Smooth muscle cell of the pulmonary artery (primary cell): ENCODE measurements at places on chromosomes 6 and 20. TPM values are rescaled to one million over a fixed set of nuclear protein-coding genes. Genes with fewer than 3 reads are reported as not detected.

The COL20A1 gene
- under 0.01 and 0.07 TPM in 2 replicates for total RNA-seq

The PCSK2 gene
- total RNA-seq: 0.07 TPM in 1 of 2 replicates, not detected in the other

The FAM217A gene
- not detected in 2 replicates for total RNA-seq

The MAFB gene
- total RNA-seq: 0.79 and 2.0 TPM in 2 replicates

The STK38 gene
- 23.7 and 25.7 TPM in 2 replicates for total RNA-seq
